CD4-positive, alpha-beta T cell treated with Interleukin-21 for 1 hour (primary cell): ENCODE measurements at places on chromosomes 13 and 19.

DNA sequence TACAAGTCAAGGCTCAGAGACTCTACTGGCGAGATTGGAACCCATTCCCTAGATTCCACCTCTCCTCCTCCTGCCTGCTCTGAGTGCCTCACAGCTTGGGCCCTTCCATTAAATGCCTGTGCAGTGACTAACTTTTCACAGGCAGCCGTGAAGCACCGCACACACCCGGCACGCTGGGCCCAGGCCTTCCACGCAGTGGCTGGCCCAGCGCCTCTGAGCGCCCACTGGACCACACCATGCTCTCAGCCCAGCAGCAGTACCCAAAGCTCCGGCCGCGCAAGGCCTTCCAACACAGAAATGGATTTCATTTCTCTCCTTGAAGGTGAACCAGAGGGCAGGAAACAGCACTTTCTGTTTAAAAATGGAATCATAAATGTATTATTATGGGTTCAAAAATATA is 26.0 kb downstream of the RAB20 start:
- no peak for DNase-seq

GRCh38 chr19:31278555-31279435 is 70.4 kb downstream of the TSHZ3 start:
- no peak for DNase-seq

GRCh38 chr19:52522551-52522950 is 4.9 kb upstream of the ZNF808 start:
- no peak for DNase-seq

- no peak for DNase-seq
These were observed 155.0 kb downstream of the CYSLTR2 start for GRCh38 chr13:48808683-48809082.

DNA sequence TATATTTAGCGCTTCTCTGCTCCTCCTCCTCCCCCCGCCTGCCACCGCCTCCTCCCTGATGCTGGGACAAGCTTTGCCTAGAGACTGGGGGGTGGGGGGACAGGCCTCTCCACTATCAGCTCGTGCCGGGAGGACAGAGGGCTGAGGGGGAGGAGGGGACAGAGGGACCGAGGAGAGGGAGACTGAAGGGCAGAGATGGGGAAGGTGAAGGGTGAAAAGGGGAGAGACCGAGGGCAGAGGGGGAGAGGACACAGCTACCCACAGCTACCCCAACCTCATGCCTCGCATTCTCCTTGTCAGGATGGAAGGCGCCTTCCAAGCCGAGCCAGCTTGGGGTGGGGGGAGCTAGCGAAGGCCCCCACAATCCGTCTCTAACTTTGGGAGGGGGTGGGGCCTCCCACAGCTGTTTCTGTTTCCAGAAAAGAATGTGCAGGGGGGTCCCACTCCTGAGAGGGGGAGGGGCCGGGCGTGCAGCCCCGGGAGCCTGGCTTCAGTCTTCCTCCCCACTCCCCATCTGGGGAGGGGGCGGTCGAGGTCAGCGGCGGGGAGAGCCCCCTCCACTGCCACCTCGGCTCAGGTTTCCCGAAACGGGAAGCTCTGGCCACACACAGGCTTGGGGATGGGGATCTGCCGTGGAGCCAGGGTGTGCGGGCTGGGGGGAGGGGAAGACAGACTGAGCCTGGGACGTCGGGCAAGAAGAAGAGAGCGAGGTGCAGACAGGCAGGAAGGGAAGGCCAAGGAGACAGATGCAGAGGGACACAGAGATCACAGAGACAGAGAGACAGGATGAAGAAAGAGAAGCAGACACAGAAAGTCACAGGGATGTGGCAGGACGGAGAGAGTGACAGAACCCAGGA is 1.6 kb downstream of the DACT3 start:
- DNase-seq: no peak

DNA sequence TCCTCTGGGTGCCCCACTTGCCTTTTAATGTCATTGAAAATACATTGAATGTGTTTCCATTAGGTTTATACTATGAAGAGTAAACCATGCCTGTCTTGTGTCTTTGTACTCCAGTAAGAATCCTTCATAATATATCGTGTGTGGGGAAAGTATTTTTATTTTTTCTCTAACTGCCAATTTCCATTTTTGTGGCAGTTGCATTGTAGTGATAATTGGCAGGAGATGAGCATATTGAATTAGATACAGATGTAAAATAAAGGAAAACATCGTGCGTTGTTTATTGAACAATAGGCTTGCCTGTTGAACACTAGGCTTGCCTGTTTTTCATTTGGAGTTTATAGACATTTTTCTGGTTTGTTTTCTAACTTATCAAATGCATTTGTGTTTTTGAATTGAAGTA is 218.8 kb downstream of the NBEA start:
- no peak for DNase-seq

- DNase-seq: peak; percentile 42
These were observed 839 bp upstream of the CKAP2 start for GRCh38 chr13:52454459-52454819.

- no peak for DNase-seq
These were observed 23.4 kb downstream of the GPX4 start for GRCh38 chr19:1126984-1127760.

- no peak for DNase-seq
These were observed 239.8 kb downstream of the COG6 start for GRCh38 chr13:39895254-39895653.

GRCh38 chr19:23415034-23415433 is 19.8 kb upstream of the ZNF91 start:
- DNase-seq: no peak

DNA sequence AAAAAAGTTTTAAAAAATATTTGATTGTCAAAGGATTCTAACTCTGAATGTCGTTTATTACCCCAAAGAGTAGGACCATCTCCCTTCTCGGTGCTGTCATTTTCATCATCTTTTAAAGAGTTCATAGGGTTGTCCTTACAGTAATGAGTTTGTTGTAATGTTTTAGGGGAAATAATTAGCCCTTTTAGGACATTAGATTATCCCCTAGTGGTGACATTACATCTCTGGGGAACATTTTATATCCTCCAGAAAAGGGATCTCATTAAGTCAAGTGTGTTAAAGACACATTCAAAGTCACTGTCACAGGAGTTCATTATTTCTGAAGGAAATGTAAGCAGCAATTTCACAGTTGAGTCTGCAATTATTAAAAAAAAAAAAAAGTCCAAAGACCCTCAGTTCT is 99.3 kb upstream of the GJB6 start:
- DNase-seq: no peak

DNA sequence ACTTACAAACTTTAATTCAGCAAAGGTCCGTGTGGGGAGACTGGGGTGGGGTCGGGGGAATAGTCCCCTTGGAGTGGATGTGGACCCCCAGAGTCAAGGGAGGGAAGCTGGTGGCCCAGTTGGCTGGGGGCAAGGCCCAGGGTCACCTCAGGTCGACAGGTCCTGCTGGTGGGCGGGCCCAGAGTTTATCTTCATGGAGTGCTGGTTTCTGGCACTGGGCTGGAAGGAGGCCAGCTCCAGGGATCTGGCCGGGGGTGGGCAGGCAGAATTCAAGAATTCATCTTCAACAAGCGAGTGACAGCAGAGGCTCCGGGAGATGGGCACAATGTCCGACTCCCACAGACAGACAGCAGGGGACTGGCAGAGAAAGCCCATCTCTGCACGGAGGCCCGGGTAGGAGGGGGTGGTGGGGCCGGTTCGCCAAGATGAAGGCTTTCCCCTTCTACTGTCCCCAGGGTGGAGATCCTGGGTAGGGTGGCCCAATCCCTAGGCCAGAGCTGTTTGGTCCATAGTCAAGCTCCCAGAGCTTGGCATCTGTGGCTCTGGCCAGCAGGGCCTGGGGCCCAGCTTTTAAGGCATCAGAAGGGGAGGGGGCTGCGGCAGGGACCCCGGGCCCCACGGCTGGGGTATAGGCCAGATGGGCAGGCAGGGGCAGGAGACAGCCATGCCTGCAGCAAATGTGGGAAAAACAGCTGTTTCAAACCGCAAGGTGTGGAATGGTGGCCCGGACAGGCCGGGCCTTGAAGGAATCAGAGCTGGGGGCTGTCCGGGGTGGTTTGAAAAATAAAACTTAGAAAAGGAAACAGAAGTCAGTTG is 622 bp upstream of the FDX2 start:
- no peak for DNase-seq

DNA sequence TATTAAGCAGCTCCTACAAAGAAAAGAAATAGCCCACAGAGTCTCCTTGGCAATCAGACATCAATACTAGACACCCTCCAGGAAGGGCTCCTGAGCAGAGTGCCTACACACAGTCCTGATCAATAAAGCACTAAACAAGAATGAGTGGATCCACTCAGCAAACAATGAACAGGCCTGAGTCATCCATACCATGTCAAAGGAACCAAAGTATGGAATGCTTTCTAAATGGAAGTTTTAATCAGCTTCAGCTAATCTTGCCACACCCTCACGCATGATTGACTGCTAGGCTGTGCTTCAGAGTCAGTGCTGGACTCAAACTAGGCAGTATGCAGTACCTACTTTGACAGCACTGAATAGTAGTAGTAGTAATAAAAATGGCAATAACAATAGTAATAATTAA is 392.7 kb upstream of the HTR2A start:
- no peak for DNase-seq

- DNase-seq: no peak
These were observed 18.8 kb upstream of the GPR183 start for GRCh38 chr13:99326012-99326411.

- DNase-seq: no peak
These were observed 43.8 kb downstream of the CAPN12 start for GRCh38 chr19:38700350-38700901.

- DNase-seq: no peak
These were observed 403.8 kb upstream of the PRR20A start for GRCh38 chr13:56736966-56737365.

DNA sequence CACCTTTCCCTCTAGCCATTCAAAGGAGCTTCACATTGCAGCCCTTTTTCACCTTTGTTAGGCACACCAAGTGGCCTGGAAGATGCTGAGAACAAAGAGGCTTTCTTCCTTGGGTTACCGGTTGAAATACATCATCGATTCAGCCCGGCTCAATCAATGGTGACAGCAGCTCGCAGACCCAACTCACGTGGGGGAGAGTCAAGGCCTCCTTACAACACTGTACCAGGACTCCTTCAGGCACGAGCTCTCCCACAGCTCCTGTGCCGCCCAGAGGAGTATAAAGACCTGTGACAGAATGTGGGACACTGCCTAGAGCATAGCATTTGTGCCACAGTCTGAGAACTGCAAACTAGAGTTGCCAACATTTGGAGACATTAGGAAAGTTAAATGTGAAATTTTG is 3.9 kb upstream of the LRRC63 start:
- DNase-seq: no peak

DNA sequence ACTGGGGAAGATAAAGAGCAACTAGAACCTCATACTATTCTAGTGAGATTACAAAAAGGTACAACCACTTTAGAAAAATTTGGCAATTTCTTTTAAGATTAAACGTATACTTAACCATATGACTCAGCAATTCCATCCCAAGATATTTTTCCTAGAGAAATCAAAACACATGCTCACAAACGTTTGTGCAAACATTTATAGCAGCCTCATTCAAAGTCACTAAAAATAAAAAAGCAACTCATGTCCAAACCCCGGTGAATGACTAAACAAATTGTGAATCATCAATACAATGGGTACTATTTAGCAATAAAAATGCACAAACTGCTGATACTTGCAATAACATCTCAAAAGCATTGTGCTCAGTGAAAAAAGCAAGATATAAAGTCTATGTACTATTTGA is 121.5 kb downstream of the FRY start:
- DNase-seq: no peak

DNA sequence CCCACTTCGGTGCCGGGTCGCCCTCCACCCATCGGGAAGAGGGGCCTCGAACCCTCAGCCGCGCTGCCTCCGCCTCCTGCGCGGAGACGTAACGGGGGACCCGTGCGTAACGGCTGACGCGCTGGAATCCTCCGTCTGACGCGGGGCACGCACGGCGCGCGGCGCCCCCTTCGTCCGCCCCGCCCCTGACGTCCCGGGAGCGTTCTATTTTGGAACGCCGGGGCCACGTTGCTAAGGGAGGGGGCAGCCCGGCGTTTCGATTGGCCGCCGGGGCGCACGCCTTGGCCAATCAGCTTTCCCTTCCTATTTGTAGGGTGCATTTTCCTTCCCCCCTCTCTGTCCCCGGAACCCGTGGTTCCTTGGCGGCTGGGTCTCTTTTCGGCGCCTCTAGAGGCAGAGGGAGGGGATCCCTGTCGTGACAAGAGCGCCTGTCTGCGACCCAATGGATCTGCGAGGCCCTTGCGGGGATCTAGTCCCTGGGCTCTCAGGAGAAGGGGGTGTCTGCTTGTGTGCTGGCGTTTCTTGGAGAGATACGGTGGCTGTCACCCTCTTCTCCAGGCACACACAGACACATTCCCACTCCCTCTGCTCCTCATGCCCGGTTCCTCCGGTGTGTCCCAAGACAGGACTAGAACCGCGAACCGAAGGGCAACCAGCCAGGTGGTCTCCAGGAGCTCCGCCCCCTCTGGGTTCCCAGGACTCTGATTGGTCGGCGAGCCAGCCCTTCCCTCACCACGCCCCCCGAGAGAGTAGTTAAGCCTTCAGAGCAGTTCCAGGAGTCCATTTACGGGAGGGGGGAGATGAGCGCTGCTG is 1.5 kb downstream of the FOSB start:
- peak; percentile 87 for DNase-seq

DNA sequence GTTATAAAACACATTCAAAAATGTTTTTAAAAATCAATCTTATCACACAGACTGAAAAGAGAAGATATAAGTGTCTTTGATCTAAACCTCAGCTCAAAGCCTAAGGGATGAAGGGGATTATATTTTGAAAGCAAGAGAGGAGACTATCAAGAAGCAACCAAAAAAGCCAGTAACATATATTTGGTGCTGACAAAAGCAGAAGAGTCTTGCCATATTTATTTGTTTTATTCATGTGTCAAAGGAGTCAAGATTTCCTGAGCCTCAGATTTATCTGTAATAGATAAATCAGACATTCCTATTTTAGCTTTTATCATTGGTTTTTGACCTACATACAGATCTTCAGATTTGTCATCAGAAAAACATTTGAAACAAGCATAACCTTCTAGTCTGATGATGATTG is 798.6 kb upstream of the PCDH9 start:
- no peak for DNase-seq

- DNase-seq: no peak
These were observed 42.3 kb downstream of the USPL1 start for GRCh38 chr13:30659980-30660379.

DNA sequence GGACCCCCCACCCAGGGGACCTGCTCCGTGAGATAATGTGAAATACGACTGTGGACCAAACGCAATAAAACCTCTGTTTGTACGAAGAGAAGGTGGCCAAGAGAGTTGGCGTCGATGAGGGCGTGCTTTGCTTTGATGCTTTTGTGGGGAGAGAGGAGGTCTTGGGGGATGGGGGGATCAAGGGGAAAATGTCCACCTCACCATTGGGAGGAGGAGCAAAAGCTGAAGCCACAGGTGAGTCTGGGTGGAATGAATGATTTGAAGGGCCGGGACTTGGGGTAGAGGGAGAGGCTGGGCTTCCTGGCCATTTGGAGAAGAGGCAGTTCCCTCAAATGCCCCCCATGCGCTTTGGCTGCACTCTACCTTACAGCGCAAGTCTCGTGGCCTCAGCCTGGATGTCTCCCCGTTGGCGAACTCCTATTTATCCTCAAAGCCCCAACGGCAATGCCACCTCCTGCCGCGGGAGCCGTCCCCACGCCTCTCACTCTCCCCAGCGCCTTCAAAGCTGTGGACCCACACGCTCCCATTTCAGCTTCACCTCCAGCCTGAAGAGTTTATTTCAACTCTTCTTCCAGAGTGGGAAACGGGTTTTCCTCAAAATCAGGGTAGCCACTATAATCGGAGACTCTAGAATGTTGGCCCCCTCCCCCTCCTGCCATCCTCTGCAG is 795 bp upstream of the ABCA7 start:
- DNase-seq: no peak

- DNase-seq: no peak
These were observed 1.7 kb upstream of the ZNF446 start for GRCh38 chr19:58474291-58474996.
